MCF 10A (cell line): ENCODE measurements at places on chromosomes 4 and X.

- no peak for DNase-seq
These were observed 42.2 kb downstream of the CASK start for GRCh38 chrX:41881166-41881565.

- DNase-seq = no peak
These were observed 138.0 kb upstream of the SMIM31 start for GRCh38 chr4:164615964-164616363.

GRCh38 chr4:146105464-146105863 is 70.1 kb upstream of the LSM6 start:
- no peak for DNase-seq

DNA sequence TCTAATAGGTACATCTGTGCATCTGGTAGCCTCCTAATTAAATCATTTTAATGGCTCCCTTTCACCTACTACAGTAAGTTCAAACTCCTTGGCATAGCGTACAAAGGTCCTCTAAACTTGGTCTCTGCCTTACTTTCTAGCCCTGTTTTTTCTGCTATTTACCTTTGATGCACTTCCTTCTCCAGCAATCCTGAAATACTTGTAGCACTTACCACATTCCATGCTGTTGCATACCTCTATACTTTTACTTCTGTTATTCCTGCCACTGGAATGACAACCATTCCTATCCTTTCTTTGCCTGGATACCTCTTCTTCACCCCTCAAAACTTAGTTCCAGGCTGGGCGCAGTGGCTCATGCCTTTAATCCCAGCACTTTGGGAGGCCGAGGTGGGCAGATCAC is 56.6 kb upstream of the LHFPL1 start:
- DNase-seq = no peak
